NCI-H226 (cell line): ENCODE measurements at places on chromosomes 11 and 22.

DNA sequence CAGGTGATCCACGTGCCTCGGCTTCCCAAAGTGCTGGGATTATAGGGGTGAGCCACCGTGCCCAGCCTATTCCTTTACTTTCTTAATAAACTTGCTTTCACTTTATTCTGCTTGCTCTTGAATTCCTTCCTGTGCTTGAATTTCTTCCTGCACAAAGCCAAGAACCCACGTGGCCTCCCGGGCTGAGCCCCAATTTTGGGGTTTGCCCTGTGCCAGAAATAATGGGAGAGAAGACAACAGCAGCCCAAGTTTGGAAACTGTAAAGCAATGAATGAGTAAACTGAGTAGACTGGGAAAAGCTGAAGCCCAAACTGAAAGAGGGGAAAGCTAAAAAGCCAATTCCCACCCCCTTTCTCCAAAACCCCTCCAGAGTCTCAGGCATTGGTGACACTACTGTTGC is 136.4 kb downstream of the NECTIN1 start:
- no peak for DNase-seq

DNA sequence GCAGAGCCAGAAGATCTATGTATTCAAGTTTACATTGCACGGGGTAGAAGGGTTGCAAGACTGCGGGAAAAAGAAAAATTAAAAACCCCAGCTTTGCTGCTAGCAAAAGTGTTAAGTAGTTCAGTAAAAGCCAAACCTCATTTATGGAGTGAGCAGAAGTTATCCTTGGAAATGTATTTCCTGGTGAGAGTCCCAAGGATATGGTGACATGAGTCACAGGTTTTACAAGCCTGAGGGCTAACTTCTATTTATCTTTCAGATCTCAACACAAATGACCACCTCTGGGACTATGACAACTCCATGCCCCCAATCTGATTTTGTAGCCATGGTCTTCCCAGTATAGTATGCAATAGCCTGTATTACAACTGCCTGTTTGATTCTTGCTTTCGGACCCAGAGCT is 26.1 kb downstream of the ABTB2 start:
- DNase-seq = no peak

DNA sequence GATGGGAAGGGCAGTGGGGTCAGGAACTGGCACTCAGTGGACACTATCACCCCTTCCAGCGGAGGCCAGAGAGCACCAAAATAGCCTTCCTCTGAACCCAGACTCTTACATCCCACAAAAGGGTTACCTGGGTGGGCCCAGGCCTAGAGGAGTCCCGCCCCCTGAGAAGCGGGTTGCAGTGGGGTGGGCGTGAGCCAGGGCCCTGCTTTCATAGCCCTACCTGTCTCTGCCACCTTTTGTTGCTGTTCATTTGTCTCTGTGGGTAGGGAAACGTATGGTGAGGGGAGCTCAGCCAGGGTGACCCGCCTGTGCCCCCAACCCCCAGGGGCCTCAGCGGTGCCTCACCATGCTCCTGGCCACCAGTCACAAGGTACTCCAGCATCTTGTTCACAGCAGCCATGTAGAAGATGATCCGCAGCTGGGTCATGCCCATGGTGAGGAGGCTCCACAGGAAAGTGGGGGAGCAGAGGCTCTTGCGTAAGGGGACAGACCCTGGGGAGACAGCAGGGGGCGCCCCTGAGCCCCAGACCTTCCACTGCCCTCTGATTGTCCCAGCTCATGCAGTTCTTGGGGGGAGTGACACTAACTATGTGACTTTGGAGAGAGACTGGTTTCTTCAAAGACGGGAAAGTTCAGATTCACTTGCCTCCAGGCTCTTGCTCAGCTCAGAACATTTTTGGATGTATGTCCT is 24.0 kb downstream of the SLC43A1 start:
- no peak for DNase-seq

DNA sequence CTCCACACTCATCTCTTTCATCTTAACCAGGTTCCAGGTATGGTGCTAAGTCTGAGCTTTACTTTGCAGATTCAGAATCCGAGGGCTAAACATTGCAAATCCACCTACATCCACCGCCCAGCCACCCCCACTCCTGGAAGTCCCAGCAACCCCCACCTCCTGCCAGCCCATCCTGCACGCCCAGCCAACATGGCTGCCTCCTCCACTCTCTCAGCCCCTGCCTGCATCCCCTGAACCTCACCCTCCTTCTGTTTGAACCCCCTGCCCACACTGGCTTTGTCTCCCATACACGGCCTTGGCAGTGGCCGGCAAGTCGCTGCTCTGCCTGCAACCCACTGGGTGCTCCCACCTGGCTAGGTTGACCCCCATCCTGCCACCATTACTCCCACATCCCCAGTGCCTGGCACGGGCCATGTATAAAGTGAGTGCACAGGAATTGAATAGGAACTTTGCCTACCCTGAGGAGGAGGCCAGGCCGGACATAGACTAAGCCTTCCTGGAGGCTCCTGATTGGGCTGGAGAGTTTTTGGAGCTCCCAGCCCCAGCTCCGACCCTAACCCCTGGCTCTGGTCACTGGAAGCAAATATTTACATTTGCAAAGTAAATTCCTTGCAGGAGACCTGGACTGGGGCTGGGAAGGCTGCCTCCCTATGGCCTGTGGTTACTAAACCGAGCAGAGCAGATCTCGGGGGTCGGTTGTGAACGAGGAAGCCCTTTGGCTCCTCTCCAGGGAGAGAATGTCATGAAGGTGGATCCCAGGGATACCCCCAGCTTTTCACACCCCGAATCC is 14.4 kb downstream of the EMID1 start:
- no peak for DNase-seq

DNA sequence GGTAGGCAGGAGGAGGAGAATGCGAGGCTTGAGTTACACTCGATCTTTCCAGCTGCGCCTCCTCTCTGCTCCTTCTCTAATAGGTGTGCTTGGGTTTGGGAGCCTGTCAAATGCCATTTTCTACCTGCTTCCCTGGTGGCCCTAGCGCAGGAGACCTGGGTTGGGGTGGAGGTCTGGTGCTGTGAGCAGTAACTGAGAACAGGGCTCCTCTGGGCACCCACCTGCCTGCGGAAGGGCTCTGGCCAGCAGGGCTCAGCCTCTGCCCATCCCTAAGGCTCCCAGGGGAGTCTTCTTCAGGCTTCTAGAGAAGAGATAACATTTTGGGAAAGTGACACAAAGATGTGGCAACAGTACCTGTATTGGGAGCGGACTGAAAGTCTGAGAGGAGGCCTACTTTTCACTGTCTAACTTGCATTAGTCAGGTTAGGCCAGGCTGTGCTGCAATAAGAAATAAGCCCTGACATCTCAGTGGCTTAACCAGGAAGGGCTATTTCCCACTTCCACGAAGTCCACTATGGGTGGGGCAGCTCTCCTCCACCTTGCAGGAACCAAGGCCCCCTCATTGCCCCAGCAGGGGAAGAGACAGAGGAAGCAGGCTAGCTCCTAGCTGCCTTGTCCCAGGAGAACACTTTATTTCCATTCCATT is 7.7 kb upstream of the LTO1 start:
- DNase-seq = no peak

- DNase-seq = no peak
These were observed 14.2 kb upstream of the RFPL2 start for GRCh38 chr22:32219026-32219425.

DNA sequence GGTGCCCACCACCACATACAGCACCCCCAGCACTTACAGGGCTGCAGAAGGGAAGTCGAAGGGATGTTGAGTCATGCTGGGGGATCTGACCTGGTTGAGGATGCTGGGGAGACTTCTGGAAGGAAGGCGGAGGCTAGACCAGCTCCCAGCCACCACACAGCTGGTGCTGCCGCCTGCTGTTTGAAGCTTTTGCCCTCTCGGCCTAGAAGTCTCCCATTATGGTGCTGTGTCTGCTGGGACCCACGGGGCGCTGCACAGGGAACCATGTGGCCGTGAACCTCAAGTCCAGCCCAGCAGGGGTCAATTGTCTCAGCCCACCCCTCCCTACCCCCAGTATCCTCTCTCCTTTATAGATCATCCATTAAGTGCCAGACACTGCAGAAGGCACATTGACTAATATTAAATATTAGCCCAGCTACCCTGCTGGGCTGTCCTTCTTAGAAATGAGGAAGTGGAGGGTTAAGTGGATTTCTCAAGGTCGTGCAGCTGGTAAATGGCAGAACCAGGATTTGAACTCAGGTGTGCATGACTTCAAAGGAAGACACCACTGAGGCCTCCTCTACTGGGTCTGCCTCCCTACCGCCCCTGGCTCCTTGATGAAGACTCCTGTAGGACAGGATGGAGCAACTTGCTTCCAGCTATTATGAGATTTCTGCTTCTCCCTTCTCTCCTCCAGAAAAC is 49.7 kb downstream of the CYTH4 start:
- DNase-seq = no peak

DNA sequence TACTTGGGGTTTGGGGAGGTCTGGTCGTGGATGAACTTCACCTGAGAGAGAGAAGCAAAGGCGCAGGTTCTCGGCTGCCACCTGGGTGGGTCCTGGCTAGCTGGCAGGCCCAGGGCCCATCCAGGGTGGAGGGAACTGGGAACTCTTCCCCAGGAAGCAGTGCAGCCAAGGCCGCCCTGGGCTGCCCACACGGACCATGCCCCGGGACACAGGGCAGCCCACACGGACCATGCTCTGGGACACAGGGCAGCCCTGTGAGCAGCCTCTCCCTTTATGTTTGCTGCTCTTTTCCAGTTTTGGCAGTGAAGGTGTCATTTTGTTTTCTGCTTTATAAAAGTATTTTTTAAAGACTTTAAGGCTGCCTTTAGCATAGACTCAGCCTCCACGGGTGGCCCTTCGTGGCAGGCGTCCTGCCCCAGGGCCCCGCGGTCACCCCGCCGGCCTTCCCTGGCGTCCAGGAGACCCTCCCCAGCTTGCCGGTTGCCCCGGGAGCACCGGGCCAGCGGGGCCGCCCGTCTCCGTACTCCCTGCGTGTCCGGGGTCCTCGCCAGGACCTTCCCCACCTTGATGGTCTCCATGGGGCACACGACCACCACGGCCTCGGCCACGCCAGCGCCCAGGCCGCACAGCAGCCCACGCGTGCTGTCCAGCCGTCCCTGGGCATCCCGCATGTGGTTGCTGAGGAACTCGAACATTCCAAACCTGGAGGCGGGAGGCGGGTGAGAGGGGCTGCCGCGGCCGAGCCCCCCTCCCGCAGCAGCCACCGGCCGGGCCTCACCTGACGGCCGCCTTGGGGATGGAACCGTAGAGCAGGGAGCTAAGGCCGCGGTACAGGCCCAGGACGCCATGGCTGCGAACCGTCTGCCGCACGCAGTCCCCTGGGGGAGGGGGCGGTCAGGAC is 1.1 kb downstream of the SLC25A1 start:
- DNase-seq = no peak

- no peak for DNase-seq
These were observed 8.6 kb downstream of the GAL start for GRCh38 chr11:68692871-68693483.
